ENCODE measurements at places on chromosomes 5 and 9. TPM values are rescaled to one million over a fixed set of nuclear protein-coding genes. Genes with fewer than 3 reads are reported as not detected.
A peak's percentile ranks its signal among the peaks of the same experiment; 100 is the strongest.

SLC25A48 gene
- total RNA-seq, result not detected

COL23A1 gene
- total RNA-seq, result not detected

NTRK2 gene
- total RNA-seq, result 0.14 TPM

BHMT2 gene
- total RNA-seq, result not detected

CARD9 gene
- 0.36 TPM for total RNA-seq

KCNMB1 gene
- total RNA-seq, result 0.11 TPM

CPEB4 gene
- 18.3 TPM for total RNA-seq

DNA sequence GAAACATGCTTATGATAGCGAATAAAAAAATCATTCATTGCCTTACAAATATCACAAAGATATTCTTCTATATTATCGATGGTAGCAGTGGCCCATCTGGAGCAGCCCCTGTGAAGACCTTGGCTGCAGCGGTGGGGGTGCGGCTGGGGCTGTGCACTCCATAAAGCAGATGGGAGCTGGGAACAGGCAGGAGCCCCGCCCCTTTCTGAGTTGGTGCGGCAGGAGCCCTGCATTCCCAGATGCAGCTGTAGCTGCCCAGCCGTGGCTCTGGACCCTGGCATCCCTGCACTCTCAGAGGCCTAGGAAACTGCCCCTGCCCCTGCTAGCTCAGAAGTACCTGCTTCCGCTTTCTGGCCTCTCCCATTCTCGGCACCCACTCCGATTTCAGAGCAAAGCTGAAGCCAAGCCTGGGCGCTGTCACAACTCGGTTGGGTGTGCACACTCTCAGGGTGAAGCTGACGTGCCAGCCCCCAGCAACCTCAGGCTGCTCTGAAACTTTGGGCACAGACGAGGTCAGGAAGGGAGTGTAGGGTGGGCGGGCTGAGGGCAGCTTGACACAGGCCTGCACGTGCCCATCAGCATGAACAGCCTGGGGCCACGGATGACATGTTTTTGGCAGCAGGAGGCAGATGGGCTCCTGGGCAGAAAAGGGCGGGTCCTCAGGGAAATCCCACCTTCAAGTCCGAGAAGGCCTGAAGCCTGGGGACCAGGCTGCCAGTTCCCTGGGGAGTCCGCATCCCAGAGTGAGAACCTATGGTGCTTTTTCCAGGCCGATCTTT, 1440.8 kb upstream of the ACO1 start:
- H3K36me3 ChIP-seq, result no peaks in the 10 kb centered on the region
- no peaks in the 10 kb centered on the region for H3K27me3 ChIP-seq
- DNase-seq, result no peak
- H3K27ac ChIP-seq, result no peak overlapping the region
- H3K4me3 ChIP-seq, result no peak overlapping the region

- no peak overlapping the region for H3K27ac ChIP-seq
- no peak for DNase-seq
- H3K27me3 ChIP-seq, result no peaks in the 10 kb centered on the region
- no peak overlapping the region for H3K4me3 ChIP-seq
- H3K4me1 ChIP-seq, result peaks cover 11% of the 10 kb centered on the region
These were observed 119.7 kb downstream of the GNAQ start for GRCh38 chr9:77911928-77912327.

DNA sequence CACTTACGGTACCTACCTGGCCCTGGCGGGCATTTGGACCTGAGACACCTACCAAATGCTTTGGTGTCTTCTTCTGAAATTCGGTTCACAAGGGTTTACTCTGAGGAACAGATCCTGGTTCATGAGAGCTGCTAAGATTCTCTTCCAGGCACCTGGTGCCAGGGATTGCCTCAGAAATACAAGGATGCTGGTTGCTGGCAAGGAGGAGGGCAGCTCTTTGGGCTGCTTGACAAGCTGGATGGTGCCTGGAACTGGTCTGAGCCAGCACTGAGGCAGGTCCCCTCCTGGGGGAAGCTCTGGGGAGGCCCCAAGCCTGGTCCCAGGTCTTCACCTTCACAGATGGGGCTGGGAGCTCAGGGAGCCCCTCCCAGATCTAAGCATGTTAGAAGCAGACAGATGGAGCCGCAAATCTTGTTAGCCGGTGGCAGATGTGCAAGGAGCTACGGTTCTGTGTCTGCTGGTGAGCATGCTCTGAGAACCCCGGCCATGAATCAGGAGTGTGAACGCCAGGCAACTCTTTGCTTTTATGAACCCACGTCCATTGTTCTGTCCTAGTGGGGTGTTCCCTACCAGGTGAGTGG, 16.3 kb downstream of the FABP6 start:
- no peak overlapping the region for H3K27ac ChIP-seq
- no peaks in the 10 kb centered on the region for H3K27me3 ChIP-seq
- H3K4me3 ChIP-seq, result no peak overlapping the region
- no peaks in the 10 kb centered on the region for H3K4me1 ChIP-seq
- DNase-seq, result no peak

DNA sequence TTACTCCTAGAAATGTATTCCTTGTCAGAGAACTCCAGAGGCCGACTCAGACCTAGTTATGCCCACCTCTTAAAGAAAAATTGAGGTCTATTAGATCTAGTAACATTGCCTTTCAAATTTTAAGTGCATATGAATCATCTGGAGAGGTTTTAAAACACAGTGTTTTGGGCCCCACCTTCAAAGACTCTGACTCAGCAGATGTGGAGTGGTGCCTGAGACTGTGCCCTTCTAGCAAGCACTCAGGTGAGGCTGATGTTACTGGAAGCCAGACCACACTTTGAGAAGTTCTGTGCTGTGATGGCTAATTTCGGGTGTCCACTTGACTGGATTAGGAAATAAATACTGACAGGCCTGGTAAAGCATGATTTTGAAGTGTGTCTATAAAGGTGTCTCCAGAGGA, 10.6 kb downstream of the FOXB2 start:
- H3K36me3 ChIP-seq, result no peaks in the 10 kb centered on the region
- H3K27ac ChIP-seq, result no peak overlapping the region
- no peaks in the 10 kb centered on the region for H3K4me1 ChIP-seq
- H3K4me3 ChIP-seq, result no peak overlapping the region

GRCh38 chr5:15023846-15024245, 152.3 kb upstream of the ANKH start:
- H3K4me1 ChIP-seq, result no peaks in the 10 kb centered on the region
- no peaks in the 10 kb centered on the region for H3K36me3 ChIP-seq
- H3K27ac ChIP-seq, result no peak overlapping the region

DNA sequence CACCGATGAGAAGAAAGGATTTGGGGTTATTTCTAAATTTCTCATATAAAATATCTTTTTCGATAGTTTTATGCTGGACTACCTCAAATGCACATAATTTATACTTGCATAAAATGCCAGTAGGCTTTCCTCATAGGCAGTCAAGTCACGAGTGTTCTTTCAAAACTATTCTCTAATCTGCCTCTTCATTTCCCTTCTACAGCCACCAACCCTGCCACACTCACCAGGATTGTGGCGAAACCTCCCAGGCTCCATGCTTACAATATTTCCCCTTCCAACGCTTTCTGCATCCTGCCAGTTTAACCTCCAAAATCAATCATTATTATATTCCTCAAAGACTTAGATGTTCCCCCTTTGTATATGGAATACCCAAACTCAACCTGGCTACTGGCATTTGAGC, 65.4 kb downstream of the FRMD3 start:
- H3K27ac ChIP-seq, result no peak overlapping the region
- peaks cover 3% of the 10 kb centered on the region for H3K4me1 ChIP-seq
- H3K4me3 ChIP-seq, result peak overlapping the region; percentile 12
- DNase-seq, result peak; percentile 36
- no peaks in the 10 kb centered on the region for H3K36me3 ChIP-seq

- no peaks in the 10 kb centered on the region for H3K4me1 ChIP-seq
- no peaks in the 10 kb centered on the region for H3K27me3 ChIP-seq
- no peak overlapping the region for H3K27ac ChIP-seq
- no peak for DNase-seq
These were observed 9.2 kb downstream of the PTPN3 start for GRCh38 chr9:109488791-109489492.

- H3K36me3 ChIP-seq, result no peaks in the 10 kb centered on the region
- H3K27me3 ChIP-seq, result peaks cover 4% of the 10 kb centered on the region
- DNase-seq, result no peak
- no peak overlapping the region for H3K27ac ChIP-seq
- H3K4me1 ChIP-seq, result no peaks in the 10 kb centered on the region
These were observed 60.4 kb upstream of the MOCS2 start for GRCh38 chr5:53169933-53170332.

DNA sequence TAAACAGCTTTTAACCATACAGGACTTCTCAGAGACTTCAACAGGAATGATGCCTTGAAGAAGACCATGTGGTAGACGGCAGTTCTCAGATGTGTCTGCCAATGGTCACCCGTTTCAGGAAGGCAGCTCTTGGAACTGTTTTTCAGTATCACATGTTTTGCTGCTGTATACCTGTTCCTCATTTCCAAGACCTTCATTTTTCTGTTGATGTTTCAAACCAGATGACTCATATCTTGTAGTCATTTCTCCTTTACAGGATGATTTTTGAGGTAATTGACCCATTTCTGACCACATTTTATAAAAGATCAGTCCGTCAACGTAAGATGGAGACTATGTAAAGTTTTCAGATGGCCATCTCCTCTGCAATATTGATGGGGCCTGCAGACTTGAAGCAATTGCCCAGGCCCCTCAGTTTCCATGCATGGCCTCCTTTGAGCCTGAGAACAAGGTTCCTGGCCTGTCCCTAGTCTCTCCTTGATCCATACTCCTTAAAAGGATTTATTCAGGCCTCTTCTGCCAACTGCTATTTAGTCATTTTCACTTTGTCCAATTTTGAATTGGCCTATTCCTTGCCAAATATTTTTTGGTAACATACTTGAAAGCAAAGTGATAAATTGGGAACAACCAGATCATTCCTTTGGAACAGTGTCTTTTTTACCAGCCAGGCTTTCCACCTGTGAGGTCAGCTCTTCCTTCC, 128.6 kb downstream of the PDZD2 start:
- H3K36me3 ChIP-seq, result no peaks in the 10 kb centered on the region
- H3K4me3 ChIP-seq, result no peak overlapping the region
- H3K4me1 ChIP-seq, result peaks cover 3% of the 10 kb centered on the region

Measured in CD4-positive, alpha-beta T cell (primary cell).